Ascending aorta (tissue), 2 donors: ENCODE measurements at places on chromosomes 7 and 10. TPM values are rescaled to one million over a fixed set of nuclear protein-coding genes. Genes with fewer than 3 reads are reported as not detected.

Gene CCAR1
- 9.5 TPM for total RNA-seq

Gene LEP
- not detected for total RNA-seq

Gene UCN3
- total RNA-seq = not detected

Gene GRID2IP
- not detected for total RNA-seq

Gene C7orf33
- total RNA-seq = not detected

Gene SFTPA1
- not detected for total RNA-seq

DNA sequence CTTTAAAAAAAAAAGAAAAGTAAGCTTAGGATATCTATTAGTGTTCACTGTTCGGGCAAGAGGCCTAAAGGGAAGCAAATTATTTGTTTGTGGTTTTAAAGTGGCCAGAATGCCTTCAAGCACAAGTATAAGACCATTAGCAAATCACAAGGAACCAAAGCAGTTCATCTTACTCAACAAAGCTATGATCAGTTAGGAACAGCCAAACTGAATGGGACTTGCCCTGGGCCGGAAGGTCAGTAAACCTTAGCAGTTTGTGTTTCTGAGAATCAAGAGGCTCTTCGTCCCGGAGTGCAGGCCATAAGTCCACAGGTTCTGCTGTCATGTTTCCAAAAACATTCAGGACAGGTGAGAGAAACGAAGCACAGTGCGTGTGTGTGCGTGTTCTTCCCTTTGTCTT, 4.5 kb downstream of the FBXW4 start:
- no peak overlapping the region for H3K27ac ChIP-seq
- H3K4me3 ChIP-seq = no peak overlapping the region
- H3K4me1 ChIP-seq = peaks cover 18% of the 10 kb centered on the region
- no peaks in the 10 kb centered on the region for H3K27me3 ChIP-seq

DNA sequence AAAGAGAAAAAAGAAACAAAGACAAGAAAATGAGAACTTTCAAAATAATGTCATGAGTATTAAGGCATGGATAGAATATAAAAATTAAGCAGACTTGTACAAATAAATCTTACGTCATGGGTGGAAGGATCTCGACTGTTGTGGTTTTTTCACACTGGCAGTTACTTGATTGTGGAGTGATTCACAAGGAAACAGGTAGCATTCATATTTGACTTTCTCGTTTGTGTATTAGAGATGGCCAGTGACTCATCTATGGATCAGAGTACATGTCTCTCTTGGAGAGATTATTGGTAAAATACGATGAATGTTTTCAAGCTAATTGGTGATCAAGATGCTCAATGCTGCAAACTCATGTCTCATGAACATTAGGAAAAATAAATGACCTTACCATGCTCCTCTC, 564.3 kb downstream of the GATA3 start:
- H3K4me3 ChIP-seq = no peak overlapping the region
- no peaks in the 10 kb centered on the region for H3K27me3 ChIP-seq
- no peaks in the 10 kb centered on the region for H3K36me3 ChIP-seq

GRCh38 chr10:132170561-132171361, 16.0 kb upstream of the DPYSL4 start:
- DNase-seq = no peak
- H3K36me3 ChIP-seq = no peaks in the 10 kb centered on the region
- H3K4me1 ChIP-seq = no peaks in the 10 kb centered on the region

GRCh38 chr10:95506056-95506737, 55.0 kb downstream of the SORBS1 start:
- no peaks in the 10 kb centered on the region for H3K27me3 ChIP-seq
- peak; percentile 70 for DNase-seq
- peak overlapping the region; percentile 92 for H3K27ac ChIP-seq
- no peak overlapping the region for H3K4me3 ChIP-seq
- peaks cover 3% of the 10 kb centered on the region for H3K36me3 ChIP-seq
- H3K4me1 ChIP-seq = peaks cover 22% of the 10 kb centered on the region

GRCh38 chr7:25832456-25832855, 319.5 kb upstream of the NFE2L3 start:
- peak overlapping the region; percentile 53 for H3K27ac ChIP-seq
- no peak overlapping the region for H3K4me3 ChIP-seq
- no peaks in the 10 kb centered on the region for H3K27me3 ChIP-seq
- H3K4me1 ChIP-seq = peaks cover 6% of the 10 kb centered on the region

DNA sequence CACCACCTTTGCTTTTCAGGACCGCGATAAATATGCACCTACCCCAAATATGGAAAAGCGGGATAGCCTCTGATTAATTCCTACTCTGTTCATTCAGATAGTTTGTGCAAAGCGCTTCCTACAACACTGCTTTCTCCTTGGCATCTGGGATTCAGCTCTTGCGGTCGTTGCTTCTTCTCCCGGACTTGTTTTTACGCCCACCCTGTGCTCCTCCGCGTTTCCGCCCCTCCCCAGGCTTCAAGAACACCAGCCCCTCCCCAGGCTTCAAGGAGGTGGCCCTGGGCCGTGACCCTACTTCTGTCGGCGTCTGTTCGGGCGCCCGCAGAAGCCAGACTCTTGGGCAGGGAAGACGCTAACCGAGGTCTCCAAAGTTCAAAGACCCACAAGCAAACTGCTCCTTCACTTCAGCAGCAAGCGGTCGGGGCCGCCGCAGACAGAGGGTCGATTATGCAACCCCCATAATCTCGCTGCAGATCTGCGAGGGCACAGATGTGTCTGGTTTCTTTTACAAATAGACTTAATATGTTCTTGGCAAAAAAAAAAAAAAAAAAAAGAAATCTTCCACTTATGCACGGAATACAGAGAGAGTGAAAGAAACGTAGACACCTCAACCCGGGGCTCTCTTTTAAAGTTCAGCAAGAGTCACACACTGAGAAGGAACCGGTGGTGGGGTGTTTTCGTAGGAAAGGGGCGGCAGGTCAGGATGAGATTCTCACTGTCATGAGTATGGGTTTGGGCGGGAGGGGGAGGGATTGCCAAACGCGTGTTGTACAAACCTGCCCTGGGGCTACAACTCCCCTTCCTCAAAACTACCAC, 1.9 kb downstream of the DLX5 start:
- peaks cover 19% of the 10 kb centered on the region for H3K4me1 ChIP-seq
- H3K27ac ChIP-seq = no peak overlapping the region
- peaks cover 23% of the 10 kb centered on the region for H3K27me3 ChIP-seq
- no peak overlapping the region for H3K4me3 ChIP-seq

GRCh38 chr10:11689945-11690736, 52.0 kb upstream of the ECHDC3 start:
- H3K27ac ChIP-seq = no peak overlapping the region
- peaks cover 3% of the 10 kb centered on the region for H3K4me1 ChIP-seq
- no peak for DNase-seq
- H3K27me3 ChIP-seq = no peaks in the 10 kb centered on the region
- no peaks in the 10 kb centered on the region for H3K36me3 ChIP-seq
- H3K4me3 ChIP-seq = no peak overlapping the region

- no peak overlapping the region for H3K27ac ChIP-seq
- no peaks in the 10 kb centered on the region for H3K36me3 ChIP-seq
- H3K4me3 ChIP-seq = no peak overlapping the region
- DNase-seq = no peak
Observed at GRCh38 chr7:46522354-46522906, 601.4 kb upstream of the IGFBP3 start.

GRCh38 chr7:68925241-68925640, 673.0 kb upstream of the AUTS2 start:
- H3K36me3 ChIP-seq = no peaks in the 10 kb centered on the region
- no peak for DNase-seq
- no peak overlapping the region for H3K27ac ChIP-seq
- H3K4me3 ChIP-seq = no peak overlapping the region

GRCh38 chr10:18104223-18104872, 35.9 kb upstream of the CACNB2 start:
- H3K27me3 ChIP-seq = no peaks in the 10 kb centered on the region
- no peaks in the 10 kb centered on the region for H3K36me3 ChIP-seq
- H3K4me1 ChIP-seq = no peaks in the 10 kb centered on the region
- DNase-seq = peak; percentile 70

- peaks cover 3% of the 10 kb centered on the region for H3K4me1 ChIP-seq
- H3K27ac ChIP-seq = peak overlapping the region; percentile 25
- DNase-seq = no peak
- H3K4me3 ChIP-seq = no peak overlapping the region
Observed at GRCh38 chr10:119759832-119760231, 34.0 kb downstream of the INPP5F start.

- no peaks in the 10 kb centered on the region for H3K27me3 ChIP-seq
- no peak for DNase-seq
- H3K27ac ChIP-seq = no peak overlapping the region
- H3K4me3 ChIP-seq = no peak overlapping the region
- no peaks in the 10 kb centered on the region for H3K4me1 ChIP-seq
Observed at GRCh38 chr7:128304212-128304611, 39.5 kb downstream of the RBM28 start.

DNA sequence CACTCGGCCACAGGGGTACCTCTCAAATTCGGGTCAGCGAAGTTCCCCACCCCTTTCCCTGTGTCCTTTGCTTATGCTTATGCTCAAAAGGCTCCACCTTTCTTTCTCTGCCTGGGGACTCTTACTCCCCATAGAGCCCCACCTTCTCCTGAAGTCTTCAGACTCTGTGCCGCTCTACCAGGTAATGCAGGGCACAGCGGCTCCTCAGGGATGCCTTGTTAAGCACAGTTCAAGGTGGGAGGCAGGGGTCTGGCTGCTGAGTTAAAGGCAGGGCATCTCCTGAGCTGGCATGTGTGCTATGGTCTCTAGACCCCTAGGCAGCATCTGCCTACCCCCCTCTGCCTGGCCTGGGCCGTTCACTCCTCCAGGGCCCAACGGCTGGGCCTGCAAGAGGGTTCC, 3.0 kb upstream of the CXCL12 start:
- no peak overlapping the region for H3K27ac ChIP-seq
- no peak overlapping the region for H3K4me3 ChIP-seq
- no peaks in the 10 kb centered on the region for H3K27me3 ChIP-seq
- no peak for DNase-seq
- no peaks in the 10 kb centered on the region for H3K4me1 ChIP-seq

DNA sequence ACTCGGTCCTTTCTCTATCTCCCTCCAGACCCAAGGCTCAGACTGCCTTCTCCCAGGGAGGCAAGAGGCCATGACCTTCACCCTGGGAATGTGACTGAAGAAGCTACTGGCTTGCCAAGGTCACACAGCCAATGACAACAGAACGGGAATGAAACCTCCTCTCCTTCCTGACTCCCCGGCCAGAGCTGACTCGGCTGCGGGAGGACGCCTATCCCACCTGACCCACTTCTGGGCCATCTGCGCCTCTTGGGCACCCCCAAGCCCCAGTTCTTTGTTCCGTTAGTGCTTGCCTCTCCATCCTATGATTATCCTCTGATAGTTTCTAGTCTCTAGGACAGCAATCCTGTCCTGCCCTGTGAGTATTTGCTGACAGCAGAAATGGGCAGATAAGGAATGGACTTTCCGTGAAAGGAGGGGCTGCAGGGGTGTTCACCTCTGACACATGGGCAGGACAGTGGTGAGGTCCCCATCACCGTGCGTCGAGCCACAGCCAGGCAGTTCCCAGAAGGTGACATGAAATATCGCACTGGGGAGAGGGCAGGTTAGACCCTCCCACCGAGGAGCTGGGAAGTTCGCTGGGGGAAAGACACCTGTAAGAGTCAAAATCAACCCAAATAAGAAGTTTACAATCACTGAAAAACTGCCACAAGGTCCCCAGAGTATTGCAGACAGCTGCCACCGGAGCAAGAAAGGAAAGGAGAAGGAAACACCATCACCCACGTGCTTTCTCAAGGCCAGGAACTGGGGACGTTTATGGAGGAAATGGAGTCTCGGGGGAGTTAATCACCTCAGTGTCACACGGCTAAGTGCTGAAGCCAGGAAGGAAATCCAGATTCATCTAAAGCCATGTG, 63.0 kb downstream of the INSIG1 start:
- H3K4me1 ChIP-seq = no peaks in the 10 kb centered on the region
- no peaks in the 10 kb centered on the region for H3K36me3 ChIP-seq
- no peaks in the 10 kb centered on the region for H3K27me3 ChIP-seq
- DNase-seq = no peak
- H3K4me3 ChIP-seq = no peak overlapping the region
- H3K27ac ChIP-seq = no peak overlapping the region

- H3K27me3 ChIP-seq = no peaks in the 10 kb centered on the region
- peaks cover 8% of the 10 kb centered on the region for H3K36me3 ChIP-seq
- H3K4me3 ChIP-seq = no peak overlapping the region
Observed at GRCh38 chr10:86899670-86900276, 57.6 kb downstream of the MMRN2 start.

- H3K4me3 ChIP-seq = no peak overlapping the region
- H3K27me3 ChIP-seq = no peaks in the 10 kb centered on the region
- H3K4me1 ChIP-seq = no peaks in the 10 kb centered on the region
- no peak for DNase-seq
Observed at GRCh38 chr7:27943241-27943640, 203.3 kb downstream of the TAX1BP1 start.
